NCI-H1436 (cell line): ENCODE measurements at places on chromosomes 2 and 18.

- DNase-seq: no peak
Observed at GRCh38 chr2:102520801-102521200, 47.8 kb downstream of the SLC9A4 start.

GRCh38 chr2:184756885-184757284 lies 158.6 kb downstream of the ZNF804A start:
- DNase-seq: no peak

DNA sequence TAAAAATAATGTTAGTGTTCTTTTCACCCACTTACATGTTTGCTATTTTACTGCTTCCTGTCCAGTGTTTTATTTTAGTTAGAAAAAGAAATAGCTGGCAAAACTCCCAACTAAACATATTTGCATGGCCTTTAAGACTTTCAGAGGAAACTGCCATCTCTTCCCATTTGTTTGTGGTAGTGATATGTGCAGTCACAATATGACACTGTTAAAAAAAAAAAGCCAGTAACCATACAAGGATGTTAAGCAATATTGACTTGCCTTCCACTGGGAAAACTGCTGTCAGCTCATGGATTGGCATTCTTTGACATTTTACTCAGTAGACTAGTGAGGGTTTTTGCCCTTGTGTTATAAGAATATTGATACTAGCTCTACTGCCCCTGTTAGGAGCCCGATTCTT lies 29.1 kb downstream of the XIRP2 start:
- DNase-seq: no peak

DNA sequence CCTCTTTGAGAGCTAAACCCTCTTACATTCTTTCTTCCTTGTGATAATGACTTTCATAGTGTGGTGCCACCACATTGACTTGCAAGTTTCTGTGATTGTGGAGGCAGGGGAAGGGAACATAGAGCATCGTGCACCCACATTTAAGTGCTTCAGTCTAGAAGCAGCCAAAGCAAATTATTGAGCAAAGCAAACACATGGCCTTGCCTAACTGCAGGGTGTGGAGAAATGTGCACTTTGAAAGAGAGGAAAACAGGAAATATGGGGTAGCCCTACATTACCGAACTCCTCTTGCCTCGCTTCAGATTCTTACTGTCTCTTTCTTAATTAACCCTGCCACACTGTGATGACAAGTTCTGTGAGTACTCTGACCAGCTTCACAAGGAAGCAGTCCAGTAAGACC lies 814.6 kb downstream of the SLC4A3 start:
- no peak for DNase-seq

DNA sequence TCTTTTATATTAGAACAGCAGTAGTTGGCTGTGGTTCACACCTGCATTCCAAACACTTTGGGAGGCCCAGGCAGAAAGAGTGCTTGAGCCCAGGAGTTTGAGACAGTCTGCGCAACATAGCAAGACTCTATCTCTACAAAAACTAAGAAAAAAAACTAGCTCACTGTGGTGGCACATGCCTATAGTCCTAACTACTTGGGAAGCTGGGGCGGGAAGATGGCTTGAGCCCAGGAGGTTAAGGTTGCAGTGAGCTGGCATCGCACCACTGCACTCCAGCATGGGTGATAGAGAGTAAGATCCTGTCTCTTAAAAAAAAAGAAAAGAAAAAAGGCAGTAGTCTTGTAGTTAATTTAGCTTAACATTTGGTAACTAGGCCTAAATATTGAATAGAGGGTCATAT lies 136.6 kb downstream of the AGPS start:
- DNase-seq: no peak

DNA sequence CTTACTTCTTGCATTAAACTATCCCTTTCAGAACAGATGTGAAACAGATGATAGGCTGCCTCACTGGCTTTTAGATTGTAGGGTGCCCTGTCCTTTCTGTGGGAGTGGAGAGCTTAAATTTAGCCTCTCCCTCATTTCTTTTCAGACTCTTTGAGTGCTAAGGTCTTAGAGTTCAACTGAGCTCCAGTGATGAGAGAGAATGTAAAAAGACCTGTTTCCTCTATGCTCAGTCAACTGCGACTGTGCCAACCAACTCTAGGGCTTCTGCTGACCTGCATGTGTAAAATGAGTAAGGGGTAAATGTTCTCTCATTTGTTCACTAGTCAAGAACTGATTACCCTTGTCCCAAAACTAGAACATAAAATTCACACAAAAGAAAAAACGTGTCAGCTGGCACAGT lies 104.8 kb upstream of the TGFA start:
- no peak for DNase-seq

- peak; percentile 50 for DNase-seq
Observed at GRCh38 chr2:75100011-75100800, 99.1 kb downstream of the TACR1 start.
